ENCODE measurements at places on chromosomes 5 and 9. TPM values are rescaled to one million over a fixed set of nuclear protein-coding genes. Genes with fewer than 3 reads are reported as not detected.

GRCh38 chr5:102832445-102832844 lies 77.3 kb downstream of the PAM start:
- DNase-seq: no peak

DNA sequence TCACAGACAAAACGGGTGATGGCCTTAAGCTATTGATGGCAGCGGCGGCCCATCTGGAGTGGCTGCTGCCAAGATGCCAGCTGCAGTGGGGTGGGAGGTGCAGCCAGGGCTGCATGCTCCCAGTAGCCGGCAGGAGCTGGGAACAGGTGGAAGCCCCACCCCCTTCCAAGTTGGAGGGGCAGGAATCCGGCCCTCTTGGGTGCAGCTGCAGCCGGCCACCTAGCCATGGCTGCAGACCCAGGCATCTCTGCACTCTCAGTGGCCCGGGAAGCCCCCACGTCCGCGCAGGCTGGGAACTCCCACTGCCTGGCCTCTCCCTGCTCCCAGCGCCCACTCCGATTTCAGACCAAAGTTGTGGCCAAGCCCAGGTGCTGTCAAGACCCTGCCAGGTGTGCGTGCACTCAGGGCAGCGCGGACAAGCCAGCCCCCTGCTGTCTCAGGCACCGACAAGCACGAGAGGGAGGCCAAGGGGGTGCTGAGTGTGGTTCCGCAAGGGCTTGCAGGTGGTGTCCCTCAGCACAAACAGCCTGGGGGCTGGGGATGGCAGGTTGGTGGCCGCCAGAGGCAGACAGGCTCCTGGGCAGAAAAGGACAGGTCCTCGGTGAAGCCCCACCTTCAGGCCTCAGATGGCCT lies 115.1 kb upstream of the TSLP start:
- no peak for DNase-seq

DNA sequence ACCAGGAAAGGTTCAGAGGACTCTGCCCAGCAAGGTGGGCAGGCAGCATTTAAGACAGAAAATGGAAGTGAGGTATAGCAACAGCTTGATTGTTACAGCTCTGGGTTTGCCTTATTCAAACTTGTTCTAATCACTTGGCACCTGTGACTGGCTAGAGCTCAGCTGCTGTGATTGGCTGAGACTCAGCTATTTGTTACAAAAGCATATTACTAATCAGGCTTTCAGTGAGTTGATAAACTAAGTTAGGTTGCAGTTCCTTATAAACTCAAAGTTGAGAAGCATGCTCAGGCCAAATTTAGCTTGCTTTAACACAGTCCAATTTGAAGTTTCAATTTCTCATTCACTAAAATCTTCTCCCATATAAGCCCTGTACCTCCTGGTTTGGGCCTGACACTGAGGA lies 56.3 kb downstream of the GDA start:
- no peak for DNase-seq

- no peak for DNase-seq
Observed at GRCh38 chr5:174288439-174288838, 242.9 kb downstream of the NSG2 start.

The LCN9 gene
- polyA plus RNA-seq: not detected

DNA sequence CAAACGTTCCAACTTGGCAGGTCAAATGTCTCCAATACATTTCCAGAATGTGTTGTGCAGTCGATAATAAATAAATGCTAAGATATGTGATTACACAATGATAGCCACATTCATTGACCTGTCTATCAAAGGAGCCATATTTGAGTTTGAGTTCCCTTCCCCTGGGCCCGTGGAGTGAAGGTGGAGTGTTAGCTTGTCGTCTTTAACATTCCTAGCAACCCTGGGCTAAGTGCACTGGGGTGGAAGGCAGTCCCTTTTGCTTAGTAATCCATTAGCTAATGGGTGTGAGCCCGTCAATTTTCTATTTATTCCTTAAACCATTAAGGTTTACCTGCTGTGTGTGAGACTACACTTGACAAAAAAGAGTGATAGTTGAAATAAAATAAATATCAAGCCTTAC lies 415.2 kb downstream of the EBF1 start:
- no peak for DNase-seq

The ZDHHC11 gene
- 0.35 TPM for polyA plus RNA-seq

DNA sequence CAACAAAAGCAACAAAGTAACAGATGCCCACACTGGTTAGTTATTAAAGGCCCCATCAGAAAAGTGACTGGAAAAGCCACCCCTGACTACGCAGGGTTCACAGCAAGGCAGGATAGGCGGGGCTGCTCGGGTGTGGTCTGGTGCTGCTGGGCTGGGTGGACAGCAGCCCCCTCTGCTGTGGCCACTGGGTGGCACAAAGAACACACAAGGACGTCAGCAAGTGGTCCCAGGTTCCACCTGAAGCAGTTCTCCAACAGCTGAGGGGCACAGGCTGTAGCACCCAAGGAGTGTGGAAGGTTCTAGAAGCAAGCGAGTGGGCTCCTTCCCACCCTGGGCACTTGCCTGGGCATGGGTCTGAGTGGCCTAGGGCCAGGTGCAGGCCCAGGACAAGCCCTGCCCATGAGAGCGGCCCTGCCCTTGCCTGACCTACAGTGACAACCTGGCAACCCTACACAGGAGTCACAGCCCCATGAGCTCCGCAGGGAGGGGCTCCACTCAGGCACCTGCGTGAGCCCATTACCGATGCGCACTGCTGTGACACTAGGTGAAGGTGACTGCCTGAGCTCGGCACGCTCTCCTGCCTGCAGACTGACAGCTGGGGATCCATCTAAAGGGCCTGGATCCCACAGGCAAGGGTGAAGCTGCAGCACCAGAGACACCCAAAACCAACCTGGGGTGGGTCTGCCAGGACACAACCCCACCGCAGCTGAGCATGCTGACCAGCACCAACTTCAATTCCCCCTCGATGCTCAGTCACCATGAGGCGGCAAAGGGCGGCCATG lies 8.1 kb downstream of the BRD9 start:
- no peak for DNase-seq
